Thoracic aorta (tissue), 2 donors: ENCODE measurements at places on chromosomes 16 and 17. TPM values are rescaled to one million over a fixed set of nuclear protein-coding genes. Genes with fewer than 3 reads are reported as not detected.

- H3K4me1 ChIP-seq: peaks cover 64% of the 10 kb centered on the region
- H3K4me3 ChIP-seq: peak overlapping the region; percentile 31
- H3K27me3 ChIP-seq: no peaks in the 10 kb centered on the region
Measured at GRCh38 chr17:50686494-50687199, 21.1 kb downstream of the ANKRD40 start.

The CCL17 gene
- total RNA-seq: not detected

DNA sequence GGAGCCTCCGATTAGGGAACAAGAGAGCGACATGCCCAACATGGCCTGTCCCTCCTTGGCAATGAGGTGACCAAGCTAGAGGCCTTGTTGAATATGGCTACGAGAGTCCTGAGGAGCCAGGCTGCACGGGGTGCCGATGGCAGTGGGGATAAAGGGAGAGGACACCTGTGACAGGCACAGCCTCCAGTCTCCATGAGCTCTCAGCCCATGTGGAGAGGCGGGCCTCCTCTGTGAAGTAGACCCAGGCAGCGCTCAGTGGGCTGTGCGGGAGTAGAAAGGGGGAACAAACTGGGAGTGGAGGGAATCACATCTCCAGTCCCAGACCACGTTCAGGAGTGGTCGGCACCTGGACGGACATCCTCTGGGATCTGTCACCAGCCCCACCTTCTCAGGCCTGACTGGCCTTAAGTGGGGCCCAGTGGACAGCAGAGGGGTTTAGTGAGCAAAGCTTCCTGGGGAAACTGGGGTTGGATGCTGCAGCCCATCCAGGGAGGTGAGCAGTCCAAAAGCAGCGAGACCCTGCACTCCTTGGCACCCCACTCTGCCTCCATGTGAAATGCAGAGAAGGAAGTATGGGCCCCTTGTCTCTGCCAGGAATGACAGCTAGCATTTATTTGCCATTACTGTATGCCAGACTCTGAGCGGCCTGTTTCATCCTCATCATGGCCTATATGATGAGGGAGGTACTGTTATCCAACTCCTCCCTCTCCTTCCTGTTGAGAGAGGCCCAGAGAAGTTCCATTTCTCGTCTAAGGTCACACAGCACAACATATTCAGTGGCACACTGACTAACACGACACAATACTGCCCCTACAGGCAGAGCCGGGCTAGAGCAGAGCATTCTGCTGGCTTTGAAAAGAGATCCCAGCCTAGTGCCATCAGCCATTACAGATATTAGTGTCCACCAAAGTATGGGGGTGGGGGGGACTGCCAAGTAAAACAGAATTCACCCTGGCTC lies 4.5 kb upstream of the TMEM92 start:
- no peak overlapping the region for H3K4me3 ChIP-seq
- H3K4me1 ChIP-seq: peaks cover 23% of the 10 kb centered on the region
- no peaks in the 10 kb centered on the region for H3K36me3 ChIP-seq

The PRSS36 gene
- 14.8 TPM for total RNA-seq

The SCO1 gene
- 32.5 TPM for total RNA-seq

DNA sequence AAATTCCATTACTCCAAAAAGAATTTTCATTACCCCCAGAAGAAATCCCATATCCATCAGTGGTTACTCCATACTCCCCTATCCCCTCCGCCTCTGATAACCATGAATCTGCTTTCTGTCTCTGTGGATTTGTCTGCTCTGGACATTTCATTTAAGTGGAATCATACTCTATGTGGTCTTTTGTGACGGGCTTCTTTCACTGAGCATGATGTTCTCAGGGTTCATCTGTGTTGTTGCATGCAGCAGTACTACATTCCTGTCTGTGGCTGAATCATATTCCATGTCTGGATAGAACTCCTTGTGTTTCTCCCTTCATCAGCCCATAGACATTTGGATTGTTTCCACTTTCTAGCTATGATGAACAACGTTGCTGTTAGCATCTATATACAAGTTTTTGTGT lies 59.5 kb upstream of the IRX3 start:
- no peak for DNase-seq
- no peaks in the 10 kb centered on the region for H3K27me3 ChIP-seq
- H3K27ac ChIP-seq: no peak overlapping the region
- no peak overlapping the region for H3K4me3 ChIP-seq
- H3K36me3 ChIP-seq: no peaks in the 10 kb centered on the region

GRCh38 chr16:55283812-55284717 lies 39.9 kb upstream of the IRX6 start:
- no peak overlapping the region for H3K27ac ChIP-seq
- no peak for DNase-seq
- H3K4me1 ChIP-seq: no peaks in the 10 kb centered on the region
- H3K27me3 ChIP-seq: no peaks in the 10 kb centered on the region

DNA sequence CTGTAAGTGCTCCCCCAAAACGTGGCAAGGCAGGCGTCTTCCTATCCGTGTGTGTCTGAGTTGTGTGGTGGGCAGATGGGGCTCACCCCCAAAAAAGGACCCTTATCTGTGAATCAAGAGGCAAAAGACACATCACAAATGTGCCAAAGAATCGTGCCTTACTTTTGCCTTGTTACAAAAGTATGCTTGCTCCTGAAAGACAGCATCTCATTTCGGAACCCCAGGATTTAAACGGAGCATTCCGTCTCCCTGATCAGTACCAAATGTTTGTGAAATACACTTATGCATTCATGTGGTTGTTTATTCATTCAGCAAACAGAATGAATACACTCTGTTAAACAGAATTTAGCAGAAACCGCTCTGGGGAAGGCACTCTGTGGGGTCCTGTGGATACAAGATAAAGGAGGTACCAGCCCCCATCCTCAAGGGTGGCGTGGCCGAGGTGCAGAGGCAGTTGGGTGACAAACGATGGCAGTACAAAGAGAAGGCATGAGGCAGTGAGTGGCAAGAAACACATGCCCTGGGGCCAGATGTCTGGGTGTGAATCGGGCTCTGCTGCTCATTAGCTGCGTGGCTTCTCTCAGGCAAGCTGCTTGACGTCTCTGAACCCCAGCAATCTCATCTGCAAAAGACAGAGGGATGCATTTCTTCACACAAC lies 654 bp downstream of the WFDC1 start:
- peak overlapping the region; percentile 37 for H3K27ac ChIP-seq
- DNase-seq: no peak
- H3K36me3 ChIP-seq: no peaks in the 10 kb centered on the region
- H3K27me3 ChIP-seq: no peaks in the 10 kb centered on the region
- H3K4me1 ChIP-seq: peaks cover 19% of the 10 kb centered on the region

GRCh38 chr17:28180449-28180848 lies 138.0 kb downstream of the NLK start:
- H3K4me1 ChIP-seq: no peaks in the 10 kb centered on the region
- no peak overlapping the region for H3K27ac ChIP-seq
- H3K27me3 ChIP-seq: no peaks in the 10 kb centered on the region
- H3K36me3 ChIP-seq: no peaks in the 10 kb centered on the region

GRCh38 chr16:27461483-27462171 lies 59.7 kb downstream of the IL21R start:
- H3K4me1 ChIP-seq: no peaks in the 10 kb centered on the region
- H3K27ac ChIP-seq: no peak overlapping the region
- no peak for DNase-seq

The CSF3 gene
- not detected for total RNA-seq

DNA sequence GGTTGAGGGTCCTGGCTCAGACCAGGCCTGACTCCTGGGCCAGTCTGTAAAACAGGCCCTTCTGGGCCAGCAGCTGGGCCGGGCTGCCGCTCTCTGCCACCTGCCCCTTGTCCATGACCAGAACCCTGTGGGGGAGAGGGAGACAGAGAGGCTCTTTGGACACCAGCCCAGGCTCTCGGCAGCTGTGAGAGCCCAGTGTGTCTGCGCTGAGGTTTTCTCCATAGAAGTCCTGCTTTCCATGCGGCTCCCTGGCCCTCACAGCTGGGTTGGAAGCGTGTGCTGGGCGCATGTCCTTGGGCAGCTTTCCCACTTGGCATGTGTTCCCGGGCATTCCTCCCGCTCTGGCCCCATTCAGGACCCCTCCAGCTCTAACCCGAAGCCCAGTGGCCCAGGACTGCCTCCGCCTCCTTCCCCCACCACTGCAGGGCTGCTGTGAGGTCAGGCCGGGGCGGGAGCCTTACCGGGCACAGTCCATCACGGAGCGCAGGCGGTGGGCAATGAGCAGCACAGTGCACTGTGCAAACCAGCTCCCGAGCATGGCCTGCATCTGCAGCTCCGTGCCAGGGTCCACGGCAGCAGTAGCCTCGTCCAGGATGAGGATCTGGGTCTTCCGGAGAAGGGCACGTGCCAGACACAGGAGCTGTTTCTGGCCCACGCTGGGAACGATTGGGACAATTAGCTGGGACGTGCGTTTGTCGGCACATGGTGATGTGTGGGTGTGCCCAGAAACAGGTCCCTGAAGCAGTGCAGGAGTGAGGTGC lies 73.0 kb downstream of the ABCC6 start:
- peak; percentile 12 for DNase-seq
- H3K4me3 ChIP-seq: peak overlapping the region; percentile 38
- H3K4me1 ChIP-seq: peaks cover 3% of the 10 kb centered on the region
- H3K27ac ChIP-seq: peak overlapping the region; percentile 55

DNA sequence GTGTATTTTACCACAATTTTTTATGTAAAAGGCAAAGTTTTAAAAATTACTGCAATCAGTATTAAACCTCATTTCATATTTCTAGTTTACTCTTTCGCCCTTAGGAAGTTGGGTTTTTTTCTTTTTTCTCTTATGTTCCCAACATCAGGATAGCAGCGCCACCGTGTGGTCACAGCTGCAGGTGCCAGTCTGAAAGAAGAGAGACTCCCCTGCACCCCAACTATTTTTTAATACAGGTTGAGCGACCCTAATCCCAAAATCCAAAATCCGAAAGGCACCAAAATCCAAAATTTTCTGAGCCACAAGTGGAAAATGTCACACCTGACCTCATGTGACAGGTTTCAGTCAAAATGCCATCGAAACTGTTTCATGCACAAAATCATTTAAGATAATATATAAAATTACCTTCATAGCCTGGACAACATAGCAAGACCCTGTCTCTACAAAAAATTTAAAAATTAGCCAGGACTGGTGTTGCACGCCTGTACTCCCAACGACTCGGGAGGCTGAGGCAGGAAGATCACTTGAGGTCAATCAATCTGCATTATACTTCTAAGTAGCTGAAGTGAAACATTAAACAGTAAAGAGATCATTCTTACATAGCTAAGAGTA lies 21.8 kb upstream of the ASGR2 start:
- H3K27me3 ChIP-seq: no peaks in the 10 kb centered on the region
- no peaks in the 10 kb centered on the region for H3K4me1 ChIP-seq
- H3K36me3 ChIP-seq: no peaks in the 10 kb centered on the region
- peak overlapping the region; percentile 31 for H3K4me3 ChIP-seq

The CA10 gene
- total RNA-seq: not detected

The CRYBA1 gene
- not detected for total RNA-seq

GRCh38 chr16:68764862-68765261 lies 27.8 kb downstream of the CDH1 start:
- H3K4me3 ChIP-seq: no peak overlapping the region
- no peaks in the 10 kb centered on the region for H3K36me3 ChIP-seq
- no peak for DNase-seq
- no peak overlapping the region for H3K27ac ChIP-seq

The UNC45B gene
- not detected for total RNA-seq

The PLEKHH3 gene
- total RNA-seq: 54.8 TPM

The ADAD2 gene
- total RNA-seq: not detected

DNA sequence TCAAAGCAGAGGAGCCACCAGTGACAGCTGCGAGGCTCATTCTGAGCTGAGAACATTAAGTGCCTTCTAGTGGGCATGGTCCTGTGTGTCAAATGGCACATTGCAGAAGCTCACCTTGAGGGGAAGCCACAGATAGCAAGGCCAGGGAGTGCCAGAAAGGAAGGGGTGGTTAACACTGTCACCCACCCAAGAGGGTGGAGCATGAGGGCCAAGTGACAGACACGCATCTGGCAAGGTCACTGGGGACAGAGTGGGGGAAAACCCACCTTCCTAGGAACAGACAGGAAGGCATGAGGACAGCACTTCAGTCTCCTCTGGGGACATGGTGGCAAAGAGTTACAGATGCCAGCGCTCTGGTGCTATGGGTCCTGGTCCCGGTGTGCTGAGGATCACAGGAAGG lies 22.1 kb downstream of the NUBP1 start:
- no peak overlapping the region for H3K4me3 ChIP-seq
- H3K27me3 ChIP-seq: no peaks in the 10 kb centered on the region

- no peak for DNase-seq
- peak overlapping the region; percentile 84 for H3K4me3 ChIP-seq
- H3K4me1 ChIP-seq: peaks cover 18% of the 10 kb centered on the region
- no peaks in the 10 kb centered on the region for H3K36me3 ChIP-seq
- peak overlapping the region; percentile 40 for H3K27ac ChIP-seq
Measured at GRCh38 chr17:3963237-3964201, 718 bp downstream of the ATP2A3 start.

DNA sequence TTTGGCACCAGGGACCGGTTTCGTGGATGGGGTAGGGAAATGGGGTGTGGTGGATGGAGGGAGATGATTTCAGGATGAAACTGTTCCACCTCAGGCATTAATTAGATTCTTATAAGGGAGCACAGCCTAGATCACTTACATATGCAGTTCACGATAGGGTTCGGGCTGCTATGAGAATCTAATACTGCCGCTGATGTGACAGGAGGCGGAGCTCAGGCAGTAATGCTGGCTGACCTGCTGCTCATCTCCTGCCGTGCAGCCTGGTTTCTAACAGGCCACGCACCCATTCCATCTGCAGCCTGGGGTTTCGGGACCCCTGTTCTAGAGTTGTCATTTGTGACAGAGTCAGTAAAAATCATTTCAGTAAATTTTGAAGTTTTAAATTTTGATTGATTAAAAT lies 99.7 kb downstream of the CHD9 start:
- DNase-seq: no peak
- no peak overlapping the region for H3K4me3 ChIP-seq
- H3K4me1 ChIP-seq: peaks cover 27% of the 10 kb centered on the region
- H3K27me3 ChIP-seq: no peaks in the 10 kb centered on the region
- H3K36me3 ChIP-seq: peaks cover 8% of the 10 kb centered on the region

GRCh38 chr17:43543771-43544575 lies 2.2 kb downstream of the ETV4 start:
- DNase-seq: no peak
- no peaks in the 10 kb centered on the region for H3K27me3 ChIP-seq
- no peak overlapping the region for H3K4me3 ChIP-seq
- no peak overlapping the region for H3K27ac ChIP-seq
- H3K4me1 ChIP-seq: peaks cover 6% of the 10 kb centered on the region

GRCh38 chr17:59424331-59424730 lies 92.9 kb downstream of the YPEL2 start:
- no peaks in the 10 kb centered on the region for H3K36me3 ChIP-seq
- no peak for DNase-seq
- no peaks in the 10 kb centered on the region for H3K27me3 ChIP-seq

GRCh38 chr17:21171970-21172510 lies 41.9 kb downstream of the TMEM11 start:
- H3K27me3 ChIP-seq: no peaks in the 10 kb centered on the region

GRCh38 chr16:25035494-25036405 lies 20.6 kb upstream of the ARHGAP17 start:
- no peak overlapping the region for H3K27ac ChIP-seq
- DNase-seq: no peak
- H3K4me1 ChIP-seq: peaks cover 5% of the 10 kb centered on the region
- H3K4me3 ChIP-seq: no peak overlapping the region
- no peaks in the 10 kb centered on the region for H3K27me3 ChIP-seq
